ENCODE measurements at places on chromosomes 16 and 17.

- peak; percentile 61 for DNase-seq
These were observed at the start of gene KRTAP16-1 for GRCh38 chr17:41308918-41309359. TSS of gene KRTAP16-1 (minus strand) at chr17:41309309. CDS start at chr17:41309253, 56 bp downstream.

GRCh38 chr17:12730931-12731521 is 58.3 kb upstream of the ARHGAP44 start:
- DNase-seq: no peak

DNA sequence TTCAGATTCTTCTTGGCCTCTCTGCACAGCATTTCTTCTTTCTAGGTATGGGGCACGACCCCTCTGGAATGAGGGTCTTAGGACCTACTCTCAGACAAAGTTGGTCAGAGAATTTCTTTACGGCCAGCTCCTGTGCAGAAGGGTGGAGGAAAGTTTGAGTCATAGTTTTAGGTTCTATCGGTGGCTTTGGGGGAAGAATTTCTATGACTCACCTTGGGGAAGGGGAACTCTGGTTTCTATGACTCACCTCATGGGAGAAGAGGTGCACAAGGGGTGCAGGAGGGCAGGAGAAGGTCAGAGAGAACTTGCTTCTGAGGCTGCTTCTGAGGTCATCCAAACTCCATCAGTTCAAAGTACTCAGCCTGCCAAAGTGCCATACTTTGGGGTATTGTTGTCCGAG is 2.5 kb upstream of the ABCC12 start:
- peak; percentile 16 for DNase-seq

- DNase-seq: peak; percentile 75
These were observed 104.4 kb downstream of the CMIP start for GRCh38 chr16:81548876-81549546.

DNA sequence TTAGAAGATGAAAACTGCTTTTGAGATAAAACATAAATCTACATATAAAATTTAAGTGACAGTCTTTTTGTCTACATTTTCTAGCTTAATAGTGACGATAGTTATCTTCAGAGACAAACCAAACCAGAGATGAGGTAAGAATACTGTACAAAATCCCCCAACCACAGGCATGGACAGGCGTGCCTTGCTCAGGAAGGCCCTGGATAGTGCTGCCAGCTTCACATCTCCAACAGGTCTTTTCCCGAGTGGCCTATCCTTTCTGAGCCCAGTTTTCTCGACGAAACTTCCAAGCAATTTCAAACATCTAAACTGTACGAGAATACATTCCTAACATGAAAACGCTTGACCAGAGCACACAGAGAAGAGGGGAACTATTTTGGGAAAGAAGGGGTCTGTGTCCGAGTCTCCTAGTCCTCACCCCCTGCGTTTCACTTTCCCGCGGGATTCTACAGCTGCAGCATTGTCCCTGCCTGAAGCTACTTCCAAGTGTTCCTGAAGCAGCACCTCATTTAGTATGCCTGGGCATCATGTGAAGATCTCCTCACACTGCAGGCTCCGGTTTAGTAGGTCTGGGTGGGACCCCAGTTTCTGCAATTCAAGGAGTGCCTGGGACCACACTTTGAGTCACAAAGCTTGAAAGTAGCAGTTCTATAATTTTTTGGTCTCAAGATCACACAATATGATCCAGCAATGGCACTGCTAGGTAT is 37.8 kb downstream of the GNA13 start:
- DNase-seq: no peak

- peak; percentile 80 for DNase-seq
These were observed 9.3 kb downstream of the JUP start for GRCh38 chr17:41777157-41777573.

GRCh38 chr17:79075861-79076406 is 1.3 kb downstream of the ENGASE start:
- no peak for DNase-seq

DNA sequence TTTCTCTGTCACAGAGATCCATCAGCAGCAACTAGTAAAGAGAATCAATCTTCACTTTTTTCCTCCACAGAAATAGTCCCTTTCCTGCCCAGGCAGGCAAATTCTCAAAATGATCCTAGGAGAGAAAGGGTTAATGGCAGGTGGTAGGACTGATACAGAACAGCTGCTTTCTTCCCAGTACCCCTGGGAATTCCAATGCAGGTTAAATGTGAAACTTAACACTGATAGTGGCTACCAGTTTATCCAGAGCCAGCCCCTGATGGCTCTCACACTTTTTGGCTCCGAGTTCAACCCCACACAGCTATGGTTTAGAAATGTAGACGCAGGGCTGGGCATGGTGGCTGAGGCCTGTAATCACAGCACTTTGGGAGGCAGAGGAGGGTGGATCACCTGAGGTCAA is 22.2 kb downstream of the MARVELD3 start:
- DNase-seq: no peak

DNA sequence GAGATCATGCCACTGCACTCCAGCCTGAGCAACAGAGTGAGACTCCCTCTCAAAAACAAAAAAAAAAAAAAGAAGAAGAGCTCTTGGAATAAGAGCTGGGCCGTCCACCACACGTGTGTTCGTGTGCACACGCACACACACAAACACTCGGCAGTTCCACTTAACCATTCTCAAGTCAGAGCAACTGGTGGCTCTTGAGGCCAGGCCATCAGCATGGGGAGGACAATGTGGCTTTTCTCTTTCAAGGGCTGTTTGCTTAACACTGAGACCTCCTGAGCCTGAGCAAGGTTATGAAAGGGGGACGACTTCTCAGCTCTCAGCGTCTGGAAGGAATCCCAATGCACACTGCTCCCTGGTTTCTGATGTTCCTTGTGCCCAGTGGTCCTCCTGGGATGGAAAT is 444.9 kb downstream of the SOX9 start:
- peak; percentile 58 for DNase-seq

DNA sequence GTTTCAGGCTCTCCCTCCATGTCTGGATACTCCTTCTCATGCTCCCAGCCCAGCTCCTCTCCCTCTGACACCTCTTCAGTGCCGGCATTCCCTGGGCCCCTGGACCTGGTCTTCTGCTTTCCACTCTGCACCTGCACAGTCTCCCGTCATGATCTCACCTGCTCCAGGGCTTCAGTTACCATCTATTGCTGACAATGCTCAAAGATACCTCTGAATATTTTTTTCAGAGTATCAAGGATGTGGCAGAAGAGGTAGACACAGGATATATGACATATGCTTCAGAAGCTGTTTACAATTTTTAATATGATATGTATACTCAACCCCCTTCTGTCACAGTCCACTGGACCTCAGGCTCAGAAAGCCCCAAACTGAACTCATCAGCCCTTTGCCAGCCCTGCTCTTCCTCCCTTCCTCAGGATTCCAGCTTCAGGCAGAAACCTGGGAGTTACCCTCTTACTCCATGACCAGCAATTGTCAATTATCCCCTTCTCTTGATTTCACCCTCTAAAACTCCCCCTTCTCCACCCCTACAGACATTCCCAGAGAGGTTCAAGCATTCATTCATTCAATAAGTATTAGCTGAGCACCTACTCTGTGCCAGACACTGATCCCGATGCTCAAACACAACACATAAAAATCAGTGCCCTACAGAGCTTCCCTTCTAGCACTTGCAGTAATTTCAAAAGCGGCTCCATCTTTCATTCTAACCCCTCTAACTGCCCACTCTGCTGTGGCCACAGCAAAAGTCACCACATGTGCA is 7.8 kb upstream of the MLLT6 start:
- peak; percentile 72 for DNase-seq

DNA sequence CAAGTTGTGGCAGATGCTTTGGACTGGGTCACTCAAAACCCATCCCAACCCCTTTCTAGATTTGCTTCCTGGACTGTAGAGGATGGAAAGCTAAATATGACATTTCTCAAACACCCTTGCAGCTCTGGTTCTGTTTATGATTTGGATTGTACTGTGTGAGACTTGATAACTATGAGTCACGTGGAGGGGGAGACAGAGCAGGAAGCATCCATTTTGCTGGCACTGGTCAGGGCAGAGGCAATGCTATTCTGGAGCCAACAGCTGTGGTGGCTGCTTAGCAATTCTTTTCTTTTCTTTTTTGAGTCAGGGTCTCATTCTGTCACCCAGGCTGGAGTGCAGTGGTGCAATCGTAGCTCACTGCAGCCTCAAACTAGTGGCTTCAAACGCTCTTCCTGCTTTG is 13.6 kb upstream of the TERF2 start:
- peak; percentile 15 for DNase-seq

- DNase-seq: no peak
These were observed 10.3 kb downstream of the CBLN1 start for GRCh38 chr16:49271363-49271762.

DNA sequence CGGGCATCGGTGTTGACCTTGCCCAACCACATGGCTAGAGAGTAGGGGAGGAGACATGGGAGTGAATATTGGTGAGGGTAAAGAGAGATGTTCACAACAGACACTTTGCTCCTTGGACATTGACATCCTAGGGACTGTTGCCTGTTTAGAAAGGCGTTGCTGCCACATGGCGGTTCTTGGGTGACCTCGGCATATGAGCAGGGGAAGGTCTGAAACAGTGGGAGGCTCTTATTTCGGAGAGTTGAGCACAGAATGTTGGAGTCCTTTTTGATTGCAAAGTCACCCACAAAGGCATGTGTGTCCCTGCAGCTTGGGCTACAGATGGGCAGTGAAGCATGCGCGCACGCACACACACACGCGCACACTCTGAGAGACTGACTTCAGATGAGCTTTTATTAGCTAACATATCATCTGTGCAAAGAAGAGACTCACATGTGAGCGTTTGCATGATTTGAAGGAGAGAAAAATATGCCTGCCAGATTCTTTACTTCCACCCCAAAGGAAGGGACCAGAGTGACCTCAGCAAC is 104.4 kb downstream of the SHISA9 start:
- peak; percentile 4 for DNase-seq

GRCh38 chr17:81735264-81736102 is 23.4 kb downstream of the SLC25A10 start:
- DNase-seq: peak; percentile 85

- DNase-seq: no peak
These were observed 21.0 kb downstream of the NOG start for GRCh38 chr17:56614522-56614921.

DNA sequence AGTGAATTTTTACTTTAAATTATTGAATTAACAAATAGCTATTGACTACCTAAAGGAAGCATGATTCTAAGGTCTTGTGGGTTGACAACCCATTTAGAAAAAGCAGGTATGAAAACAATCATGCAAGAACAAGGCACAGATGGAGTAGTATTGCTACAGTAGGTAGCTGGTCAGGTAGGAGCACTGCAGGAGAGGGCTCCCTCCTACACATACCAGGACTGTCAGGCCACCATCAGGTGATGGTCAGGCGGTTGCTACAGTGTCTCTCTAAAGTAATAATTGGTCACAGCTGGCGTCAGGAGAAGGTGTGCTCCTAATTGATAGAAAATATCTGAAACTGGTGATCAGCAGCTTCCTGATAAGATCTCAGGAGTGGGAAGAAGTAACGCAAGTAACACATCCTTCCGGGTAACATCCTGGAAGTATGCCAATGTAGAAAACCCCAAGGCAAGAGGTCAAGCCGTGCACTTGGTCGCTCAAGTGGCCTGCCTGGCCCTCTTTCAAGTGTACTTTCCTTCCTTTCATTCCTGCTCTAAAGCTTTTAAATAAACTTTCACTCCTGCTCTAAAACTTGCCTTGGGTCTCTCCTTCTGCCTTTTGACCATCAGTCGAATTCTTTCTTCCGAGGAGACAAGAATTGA is 486.5 kb downstream of the TMEM114 start:
- no peak for DNase-seq

GRCh38 chr17:74474043-74474792 is 7.8 kb downstream of the CD300A start:
- no peak for DNase-seq

- no peak for DNase-seq
These were observed 146.4 kb downstream of the CHD9NB start for GRCh38 chr16:52906281-52906680.

DNA sequence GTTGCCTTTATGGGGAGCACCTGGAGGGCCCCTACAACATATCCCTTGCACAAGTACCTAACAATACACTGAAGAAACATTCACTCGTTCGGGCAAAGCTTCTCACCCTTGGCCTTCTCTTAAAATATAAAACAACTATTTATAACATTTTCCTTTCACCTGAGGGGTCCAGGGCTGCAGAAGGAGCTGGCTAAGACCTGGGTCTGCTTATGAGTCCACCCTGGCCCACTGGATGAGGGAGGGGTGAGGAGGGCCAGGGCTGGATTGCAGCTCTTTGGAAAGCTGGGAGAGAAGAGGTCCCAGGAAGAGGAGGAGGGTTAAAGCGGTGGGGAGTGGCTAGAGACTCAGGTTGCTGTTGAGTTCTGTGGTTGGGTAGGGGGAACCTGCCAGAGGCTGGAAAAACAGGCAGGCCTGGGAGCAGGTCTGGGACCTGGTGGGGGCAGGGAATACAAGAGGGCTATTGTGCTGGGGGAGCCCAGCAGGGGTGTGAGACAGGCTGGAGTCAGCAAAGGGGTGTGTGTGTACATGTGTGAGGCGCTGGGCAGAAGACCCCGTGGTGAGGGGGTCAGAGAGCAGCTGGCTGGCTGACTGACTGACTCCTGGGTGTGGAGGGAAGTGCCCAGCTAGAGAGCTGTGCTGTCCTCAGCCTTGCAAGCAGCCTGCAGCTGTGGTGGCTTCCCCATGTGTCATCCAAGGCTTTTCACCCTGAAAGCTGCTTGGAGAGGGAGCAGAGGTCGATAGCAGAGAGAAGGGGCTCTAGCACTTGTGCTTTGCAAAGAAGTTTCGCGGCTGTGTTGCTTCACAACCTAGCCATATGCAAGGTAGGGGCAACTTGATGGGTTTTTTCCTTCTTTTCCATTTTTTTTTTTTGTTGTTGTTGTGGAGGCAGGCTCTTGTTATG is 10.2 kb upstream of the MRC2 start:
- DNase-seq: no peak

- DNase-seq: no peak
These were observed 711.7 kb upstream of the SOX9 start for GRCh38 chr17:71409137-71409536.

DNA sequence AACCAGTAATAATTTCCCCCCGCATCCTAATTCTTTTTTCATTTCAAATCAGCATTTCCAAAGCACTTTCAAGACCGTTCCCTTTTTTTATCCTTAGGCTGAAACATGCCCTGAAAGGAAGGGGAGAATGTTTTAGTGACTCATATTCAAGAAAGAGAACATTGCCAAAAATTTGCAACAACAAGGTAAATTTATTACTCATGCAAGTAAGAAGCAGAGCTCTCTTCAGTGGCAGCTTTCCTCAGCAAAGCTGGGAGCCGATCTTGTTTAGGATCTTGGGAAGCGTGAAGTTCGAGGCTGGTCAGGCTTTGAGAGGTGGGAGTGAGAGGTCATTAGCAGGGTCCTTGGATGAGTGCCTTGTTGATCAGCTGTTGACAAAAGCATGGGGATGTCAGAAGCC is 129.5 kb downstream of the PRKCA start:
- no peak for DNase-seq
